ENCODE measurements at places on chromosomes 7 and 10.
A peak's percentile ranks its signal among the peaks of the same experiment; 100 is the strongest.

GRCh38 chr7:7970531-7971307 lies 2.1 kb downstream of the GLCCI1 start:
- no peak overlapping the region for H3K27ac ChIP-seq
- DNase-seq, result no peak
- no peaks in the 10 kb centered on the region for H3K27me3 ChIP-seq
- H3K36me3 ChIP-seq, result no peaks in the 10 kb centered on the region
- peak overlapping the region; percentile 69 for H3K4me3 ChIP-seq

- no peak overlapping the region for H3K4me3 ChIP-seq
- no peaks in the 10 kb centered on the region for H3K27me3 ChIP-seq
- no peaks in the 10 kb centered on the region for H3K36me3 ChIP-seq
- no peak overlapping the region for H3K27ac ChIP-seq
- DNase-seq, result peak; percentile 55
Measured at GRCh38 chr10:132715776-132716680, 69.9 kb downstream of the NKX6-2 start.

DNA sequence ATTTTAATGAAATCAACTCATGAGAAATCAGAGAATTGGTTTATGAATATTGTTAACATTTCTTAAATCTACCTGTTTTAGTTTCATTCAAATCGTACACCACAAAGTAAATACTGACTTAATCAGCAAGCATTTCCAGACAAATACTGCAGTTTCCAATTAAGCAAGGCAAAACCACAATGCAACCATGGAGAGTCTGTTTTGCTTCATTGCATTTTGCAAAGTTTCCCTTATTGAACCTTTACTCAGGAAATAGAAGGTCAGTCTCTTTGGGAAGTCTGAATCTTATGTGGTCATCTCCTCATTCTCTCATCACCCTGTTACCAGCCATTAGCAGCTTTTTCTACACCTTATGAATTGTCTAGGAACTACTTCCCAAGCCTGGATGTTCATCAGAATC lies 400.5 kb downstream of the IPMK start:
- H3K27ac ChIP-seq, result no peak overlapping the region
- H3K4me3 ChIP-seq, result no peak overlapping the region
- H3K4me1 ChIP-seq, result no peaks in the 10 kb centered on the region
- H3K27me3 ChIP-seq, result no peaks in the 10 kb centered on the region
- H3K36me3 ChIP-seq, result no peaks in the 10 kb centered on the region

- no peaks in the 10 kb centered on the region for H3K36me3 ChIP-seq
- H3K4me3 ChIP-seq, result no peak overlapping the region
- H3K4me1 ChIP-seq, result no peaks in the 10 kb centered on the region
- no peaks in the 10 kb centered on the region for H3K27me3 ChIP-seq
Measured at GRCh38 chr7:71517940-71518699, 386.2 kb downstream of the GALNT17 start.

DNA sequence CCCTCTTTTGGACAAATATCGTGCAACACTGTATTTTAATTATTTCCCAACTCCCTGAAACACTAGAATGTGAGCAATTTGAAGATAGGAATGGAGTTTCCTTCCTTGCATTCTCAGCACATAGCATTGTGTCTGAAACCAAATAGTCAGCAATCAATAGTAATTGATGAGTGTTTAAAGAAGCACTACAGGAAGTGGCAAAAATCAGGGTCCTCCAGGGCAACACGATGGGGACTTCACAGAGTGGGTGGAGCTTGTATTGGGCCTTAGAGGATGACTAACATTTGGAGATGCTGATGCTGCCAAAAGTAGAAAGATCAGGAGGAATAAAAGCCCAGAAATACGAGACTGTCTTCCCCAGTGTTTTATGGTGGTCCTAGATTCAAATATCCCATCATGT lies 94.9 kb downstream of the NPSR1 start:
- H3K27ac ChIP-seq, result no peak overlapping the region
- H3K4me1 ChIP-seq, result no peaks in the 10 kb centered on the region
- no peaks in the 10 kb centered on the region for H3K36me3 ChIP-seq
- no peaks in the 10 kb centered on the region for H3K27me3 ChIP-seq

GRCh38 chr7:91263384-91264045 lies 718 bp upstream of the FZD1 start:
- peak overlapping the region; percentile 69 for H3K4me3 ChIP-seq
- peaks cover 61% of the 10 kb centered on the region for H3K27me3 ChIP-seq
- H3K4me1 ChIP-seq, result peaks cover 10% of the 10 kb centered on the region
- H3K27ac ChIP-seq, result no peak overlapping the region
